ENCODE measurements at places on chromosomes 2 and 18.
A peak's percentile ranks its signal among the peaks of the same experiment; 100 is the strongest.

GRCh38 chr2:199144036-199144435 is 313.7 kb downstream of the SATB2 start:
- DNase-seq, result no peak

- no peak for DNase-seq
Observed at GRCh38 chr2:3650140-3650920, 7.7 kb upstream of the ALLC start.

DNA sequence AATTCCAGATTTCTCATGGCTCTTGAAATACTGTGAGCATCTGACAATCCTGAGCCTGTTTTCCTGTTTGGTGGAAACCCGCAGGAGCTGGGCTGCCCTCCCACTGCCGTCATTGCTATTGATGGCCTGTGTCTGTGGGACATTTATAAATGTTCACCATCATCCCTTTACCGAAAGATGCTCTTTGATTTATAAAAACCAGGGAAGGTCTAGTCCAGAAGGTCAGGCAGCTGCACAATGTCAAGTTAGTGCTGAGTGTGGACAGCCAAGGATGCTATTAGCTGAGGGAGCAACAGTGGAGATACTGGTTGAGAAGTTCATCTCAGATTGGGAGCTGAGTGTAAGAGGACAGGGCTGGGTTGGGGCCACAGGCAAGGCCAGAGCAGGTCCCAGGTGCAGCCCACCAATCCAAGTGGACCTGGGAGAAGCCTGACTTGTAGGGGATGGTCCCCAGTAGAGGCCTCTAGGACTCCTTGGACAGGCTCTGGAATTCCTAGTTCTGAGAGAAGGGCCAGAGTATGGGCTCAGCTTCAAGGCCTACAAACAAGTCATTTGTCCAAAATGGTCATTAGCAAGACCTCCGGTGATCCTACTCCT is 55.1 kb downstream of the COPS8 start:
- no peak for DNase-seq

- no peak for DNase-seq
Observed at GRCh38 chr18:56200381-56200911, 437.9 kb downstream of the TXNL1 start.

DNA sequence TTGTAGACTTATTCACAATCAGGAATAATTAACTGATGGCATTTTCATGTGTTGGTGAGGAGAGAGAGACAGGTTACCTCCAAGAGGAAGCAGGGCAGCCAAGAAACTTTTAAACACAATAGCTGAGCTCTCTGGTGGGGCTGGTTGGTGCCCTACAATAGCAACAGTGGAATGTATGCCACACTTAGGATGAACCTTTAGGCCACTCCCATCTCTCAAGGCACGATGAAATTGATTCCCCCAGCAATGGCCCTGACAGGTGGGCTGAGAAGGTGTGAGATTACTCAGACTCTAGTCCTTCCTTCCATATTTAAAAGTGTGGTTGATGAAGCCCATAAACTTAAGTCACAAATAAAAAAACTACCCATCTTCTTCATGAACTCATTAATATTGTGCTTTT is 219.4 kb upstream of the CYRIA start:
- DNase-seq, result no peak

DNA sequence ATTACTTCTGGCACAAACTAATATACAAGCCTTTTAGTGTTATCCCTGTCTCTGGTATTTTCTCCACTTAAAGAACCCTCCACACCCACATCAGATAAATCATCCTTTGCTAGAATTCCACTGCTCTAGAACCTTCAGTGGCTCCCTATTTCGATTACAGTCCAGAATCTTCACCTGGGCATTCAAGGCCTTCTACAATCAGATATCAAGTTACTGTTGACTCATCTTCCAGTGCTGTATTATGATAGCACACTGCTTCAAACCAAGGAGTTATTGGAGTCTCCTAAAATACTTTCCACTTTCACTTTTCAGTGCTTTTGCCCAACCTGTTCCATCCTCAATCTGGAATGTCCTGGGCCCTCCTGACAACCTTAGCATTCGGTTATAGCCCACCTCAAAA is 3.4 kb downstream of the CGREF1 start:
- no peak for DNase-seq

- DNase-seq, result no peak
Observed at GRCh38 chr2:23924589-23925359, 2.1 kb downstream of the ATAD2B start.

- no peak for DNase-seq
Observed at GRCh38 chr2:10406491-10407188, 41.5 kb downstream of the ODC1 start.

DNA sequence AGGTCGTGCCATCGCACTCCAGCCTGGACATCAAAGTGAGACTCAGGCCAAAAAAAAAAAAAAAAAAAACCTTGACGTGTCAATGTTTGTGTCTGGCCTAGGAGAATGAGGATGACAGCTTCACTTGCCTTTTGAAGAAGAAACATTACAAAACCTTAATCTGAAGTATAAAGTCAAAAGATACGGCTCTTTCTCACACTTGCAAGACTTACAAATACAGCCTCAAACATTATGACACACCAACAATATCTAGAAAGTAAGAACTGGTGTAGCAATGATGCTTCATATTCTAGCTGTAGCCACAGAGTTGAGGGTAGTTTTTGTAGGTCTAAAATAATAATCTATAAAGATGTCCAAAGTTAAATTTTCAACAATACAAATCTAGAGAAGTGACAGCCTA is 25.5 kb downstream of the MPPE1 start:
- DNase-seq, result no peak

GRCh38 chr2:71776227-71776626 is 322.9 kb downstream of the DYSF start:
- DNase-seq, result no peak

DNA sequence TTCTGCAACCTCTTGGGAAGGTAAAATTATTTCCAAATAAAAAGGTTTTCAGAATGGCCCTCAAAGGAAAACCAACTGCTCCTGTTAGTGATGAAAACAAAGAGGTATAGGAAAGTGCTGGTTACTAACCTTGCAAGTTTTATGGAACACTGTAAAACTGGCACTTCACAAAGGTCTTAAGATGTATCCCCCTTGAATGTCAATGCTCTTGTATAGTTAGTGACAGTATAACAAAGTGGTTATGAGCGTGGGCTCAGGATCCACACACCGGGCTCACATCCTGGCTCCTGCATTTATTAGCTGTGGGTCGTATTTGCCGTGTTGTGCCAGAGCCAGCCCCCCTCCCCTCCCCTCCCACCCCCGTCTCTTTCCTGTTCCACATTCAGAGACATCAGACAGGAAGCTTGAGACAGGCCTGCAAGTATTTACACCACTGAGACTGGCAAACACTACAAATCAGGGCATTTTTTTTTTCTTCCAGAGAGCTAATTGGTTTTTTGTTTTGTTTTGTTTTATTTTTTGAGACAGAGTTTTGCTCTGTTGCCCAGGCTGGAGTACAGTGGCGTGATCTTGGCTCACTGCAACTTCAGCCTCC is 9.2 kb upstream of the DNPEP start:
- DNase-seq, result no peak

DNA sequence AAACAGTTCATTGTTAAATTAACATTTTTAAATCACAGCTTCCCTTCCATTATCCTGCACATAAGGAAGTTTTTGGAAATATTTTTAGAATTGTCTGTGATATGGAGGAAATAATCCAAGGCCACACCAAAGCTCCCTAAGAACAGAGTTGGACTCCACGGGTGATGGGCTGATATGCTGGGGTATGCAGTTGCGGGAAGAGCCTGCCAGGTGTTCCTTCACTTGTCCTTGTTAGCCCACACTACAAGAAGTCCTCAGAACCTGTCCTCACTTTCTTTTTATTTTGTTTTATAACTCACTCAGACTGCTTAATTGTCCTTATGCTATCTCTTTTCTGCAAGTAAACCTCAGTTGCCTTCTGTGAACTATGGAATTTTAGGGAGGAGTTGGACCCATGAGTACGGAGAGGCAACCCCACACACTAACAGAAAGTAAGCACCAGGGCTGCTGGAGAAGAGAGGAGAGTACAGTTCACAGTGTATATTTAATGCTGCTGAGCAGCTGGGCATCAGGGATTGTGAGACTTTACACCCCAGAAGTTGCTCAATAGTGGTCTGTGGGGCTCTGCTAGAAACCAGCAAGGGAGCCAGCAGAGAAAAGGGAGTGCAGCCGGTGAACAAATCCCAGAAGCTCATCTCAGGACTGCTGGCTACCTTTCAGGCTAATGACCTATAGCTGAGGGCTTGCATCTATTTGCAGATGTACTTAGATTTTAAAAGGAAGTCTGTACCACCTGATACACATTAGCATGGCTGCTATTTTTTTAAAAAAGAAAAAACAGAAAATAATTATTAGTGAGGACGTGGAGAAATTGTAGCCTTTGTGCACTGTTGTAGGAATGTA is 280.1 kb upstream of the STON1 start:
- no peak for DNase-seq

DNA sequence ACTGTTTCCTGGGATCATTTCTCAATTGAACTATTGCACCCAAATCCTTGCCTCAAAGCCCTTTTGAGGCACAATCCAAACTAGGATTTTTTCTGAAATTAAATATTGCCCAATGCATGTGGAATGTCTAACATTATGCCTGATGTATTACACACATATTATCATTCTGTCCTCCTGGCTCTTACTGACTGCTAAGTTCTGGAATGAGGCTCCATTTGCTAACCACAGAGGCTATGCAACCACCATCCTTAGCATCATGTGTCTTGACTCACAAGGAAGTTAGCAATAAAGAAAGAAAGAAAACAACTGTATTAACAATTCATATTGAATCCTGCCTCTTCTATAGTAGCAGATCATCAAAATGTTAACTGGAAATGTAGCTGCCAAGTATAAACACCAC is 1142.7 kb downstream of the CNTNAP5 start:
- DNase-seq, result no peak

DNA sequence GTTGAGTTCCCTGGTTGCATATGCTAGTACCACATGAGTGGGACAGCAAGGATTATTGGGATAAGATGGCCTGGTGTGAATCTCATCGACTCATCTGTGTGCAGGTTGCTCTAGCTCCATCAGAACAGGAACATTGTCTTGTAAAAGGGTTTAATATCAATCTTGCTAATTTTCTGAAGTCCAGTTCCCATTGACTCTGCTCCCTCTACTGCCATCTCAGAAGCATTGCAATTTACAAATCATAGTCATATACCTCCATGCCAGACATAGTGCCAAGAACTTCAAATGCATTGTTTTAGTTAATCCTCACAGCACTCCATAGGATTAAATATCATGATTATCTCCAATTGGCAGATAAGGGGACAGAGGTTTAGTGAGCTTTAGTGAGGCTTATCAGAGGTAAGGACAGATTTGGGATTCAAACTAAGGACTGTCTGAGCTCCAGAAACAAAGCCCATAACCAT is 4.8 kb upstream of the STAT4 start:
- DNase-seq, result no peak

DNA sequence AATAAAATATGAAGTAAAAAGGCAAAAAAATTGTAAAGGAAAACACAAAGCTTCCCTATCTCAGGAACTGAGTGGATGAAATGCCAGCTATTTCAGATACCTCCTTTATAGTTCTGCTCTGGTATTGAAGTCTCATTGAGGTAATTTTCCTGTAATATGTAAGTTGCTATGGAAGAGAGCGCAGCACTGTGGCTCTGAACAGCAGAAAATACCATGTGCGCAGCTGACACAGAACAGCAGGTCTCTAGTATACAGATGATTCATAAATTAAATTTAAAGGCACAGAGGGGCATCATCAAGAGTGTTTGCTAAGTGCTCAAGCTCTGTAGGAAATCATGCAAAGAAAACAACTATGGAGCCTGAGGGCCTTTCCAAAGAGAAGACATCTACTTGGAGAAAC is 315.3 kb upstream of the CDH7 start:
- DNase-seq, result peak; percentile 46

DNA sequence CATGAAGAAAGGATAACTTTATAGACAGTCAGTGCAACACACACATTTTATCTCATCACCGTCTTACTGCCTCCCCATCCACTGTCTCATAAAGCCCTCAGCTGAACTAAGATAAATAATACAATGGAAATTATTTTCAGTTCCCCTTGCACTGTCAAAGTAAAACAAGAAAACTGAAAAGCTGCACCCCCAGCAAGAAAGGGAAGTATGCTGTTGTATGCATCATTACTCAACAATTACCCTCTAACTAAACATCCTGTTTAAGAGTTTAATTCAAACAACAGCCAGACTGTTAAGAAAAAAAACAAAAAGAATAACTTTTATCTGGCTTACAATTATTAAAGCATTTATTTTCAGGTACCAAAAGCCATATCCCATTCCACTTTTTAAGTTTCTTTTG is 25.0 kb downstream of the MPPE1 start:
- DNase-seq, result no peak

DNA sequence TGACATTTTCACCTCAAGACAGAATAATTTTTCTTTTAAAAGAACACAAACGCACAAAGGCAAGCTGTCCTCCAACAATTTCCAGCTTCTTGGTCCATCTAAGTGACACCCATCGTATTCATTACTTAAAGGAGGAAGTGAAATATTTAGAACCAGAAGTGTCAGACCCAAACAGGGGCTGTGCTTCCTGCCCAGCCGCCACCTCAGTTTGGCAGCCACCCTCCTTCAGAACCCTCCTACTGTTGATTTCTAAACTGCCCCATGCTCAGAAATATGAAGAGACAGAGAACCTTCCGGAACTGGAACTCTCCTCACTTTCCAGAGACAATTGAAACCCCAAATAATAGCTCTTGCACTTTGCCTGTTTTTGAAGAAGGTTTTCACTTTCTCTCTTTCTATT is 734.8 kb upstream of the SALL3 start:
- no peak for DNase-seq

- DNase-seq, result no peak
Observed at GRCh38 chr2:88668862-88669261, 22.6 kb upstream of the RPIA start.

GRCh38 chr18:2903006-2903405 is 56.2 kb downstream of the EMILIN2 start:
- DNase-seq, result no peak

GRCh38 chr2:62806231-62806630 is 100.7 kb downstream of the EHBP1 start:
- no peak for DNase-seq

GRCh38 chr2:65661980-65662653 is 229.7 kb upstream of the SPRED2 start:
- DNase-seq, result no peak

GRCh38 chr18:44824884-44825283 is 144.2 kb downstream of the SETBP1 start:
- no peak for DNase-seq

- DNase-seq, result no peak
Observed at GRCh38 chr2:2683606-2684224, 352.6 kb upstream of the MYT1L start.

GRCh38 chr2:61759005-61759404 is 94.9 kb downstream of the FAM161A start:
- no peak for DNase-seq

DNA sequence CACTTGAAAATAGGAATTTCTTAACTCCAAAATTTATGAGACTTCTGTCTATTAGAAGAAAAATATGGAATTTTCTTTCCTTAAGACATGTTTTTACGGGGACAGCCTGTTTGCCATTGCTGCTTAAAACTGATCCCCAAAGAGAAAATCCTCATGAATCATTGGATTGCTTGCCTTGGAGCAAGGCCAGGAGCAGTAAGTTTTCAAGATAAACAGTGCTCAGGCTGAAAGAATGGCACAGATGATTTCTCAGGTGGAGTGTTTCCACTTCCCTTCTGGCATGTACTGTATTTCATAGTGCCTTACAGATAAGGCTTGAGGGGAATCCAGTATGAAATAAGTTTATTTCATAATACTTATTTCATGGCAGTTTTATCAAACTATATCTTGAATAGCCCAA is 74.3 kb upstream of the MMADHC start:
- DNase-seq, result no peak

Measured in brain (organoid and tissue), 16 donors.